ENCODE measurements at places on chromosomes 1 and 21. TPM values are rescaled to one million over a fixed set of nuclear protein-coding genes. Genes with fewer than 3 reads are reported as not detected.

The PARS2 gene
- total RNA-seq = 7.5 TPM

The CHI3L1 gene
- 14.2 TPM for total RNA-seq

DNA sequence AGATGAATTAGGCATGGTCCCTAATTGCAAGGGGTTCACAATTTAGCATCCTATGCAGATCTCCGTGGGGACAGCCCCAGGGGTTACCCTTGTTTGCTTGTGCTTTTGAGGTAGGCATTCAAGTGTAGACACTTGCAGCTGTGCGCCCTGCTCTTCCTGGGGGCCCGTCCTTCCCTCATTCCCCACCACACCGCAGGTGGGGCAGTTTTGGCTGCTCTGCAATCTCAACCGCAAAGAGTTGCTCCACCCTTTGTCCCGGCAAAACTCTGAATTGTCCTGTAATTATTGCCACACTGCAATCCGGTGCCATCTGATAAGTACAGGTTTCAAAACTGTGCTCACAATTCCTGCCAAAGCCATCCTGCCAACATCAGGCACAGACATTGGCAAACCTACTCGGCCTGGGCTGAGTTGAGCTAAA is 65.4 kb upstream of the LYST start:
- no peak overlapping the region for H3K4me3 ChIP-seq
- no peak for DNase-seq
- H3K4me1 ChIP-seq = peaks cover 4% of the 10 kb centered on the region
- no peak overlapping the region for H3K27ac ChIP-seq

- H3K27me3 ChIP-seq = no peaks in the 10 kb centered on the region
- no peak overlapping the region for H3K27ac ChIP-seq
- DNase-seq = no peak
Observed at GRCh38 chr1:79929356-79929755, 922.8 kb upstream of the ADGRL4 start.

The LRRC53 gene
- total RNA-seq = 0.06 TPM

The ARHGEF16 gene
- total RNA-seq = 2.6 TPM

- no peak overlapping the region for H3K4me3 ChIP-seq
- no peaks in the 10 kb centered on the region for H3K4me1 ChIP-seq
- no peaks in the 10 kb centered on the region for H3K36me3 ChIP-seq
Observed at GRCh38 chr1:219294251-219294650, 120.6 kb downstream of the LYPLAL1 start.

All from spinal cord (tissue), 10 donors.